ENCODE measurements at places on chromosomes 12 and 14. TPM values are rescaled to one million over a fixed set of nuclear protein-coding genes. Genes with fewer than 3 reads are reported as not detected.

- no peaks in the 10 kb centered on the region for H3K4me1 ChIP-seq
- no peak overlapping the region for H3K27ac ChIP-seq
- no peaks in the 10 kb centered on the region for H3K36me3 ChIP-seq
- H3K27me3 ChIP-seq, result no peaks in the 10 kb centered on the region
- H3K4me3 ChIP-seq, result no peak overlapping the region
- DNase-seq, result no peak
Observed at GRCh38 chr12:53567961-53568808, 58.0 kb downstream of the ATF7 start.

DNA sequence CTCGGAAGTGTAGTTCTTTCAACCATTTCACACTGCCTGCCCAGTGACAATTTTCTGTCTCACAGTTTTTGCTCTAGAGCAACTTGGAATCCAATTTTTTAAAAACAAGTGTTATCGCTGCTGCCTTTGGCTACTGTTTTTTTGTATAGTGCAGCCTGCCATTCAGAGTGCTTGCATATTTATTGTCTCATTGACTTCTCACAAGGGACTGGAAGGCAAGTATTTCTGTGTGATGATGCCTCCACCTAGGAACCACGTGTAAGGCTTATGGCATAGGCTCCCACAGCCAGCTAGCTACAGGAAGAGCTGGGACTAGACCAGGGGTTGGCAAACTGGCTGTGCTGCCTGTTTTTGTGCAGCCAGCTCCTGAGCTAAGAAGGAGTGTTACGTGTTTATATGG, 903 bp downstream of the PARPBP start:
- H3K27me3 ChIP-seq, result no peaks in the 10 kb centered on the region
- H3K4me1 ChIP-seq, result peaks cover 8% of the 10 kb centered on the region
- peak; percentile 22 for DNase-seq
- H3K4me3 ChIP-seq, result peak overlapping the region; percentile 90
- H3K27ac ChIP-seq, result no peak overlapping the region

The ALX1 gene
- total RNA-seq, result not detected

The CD163 gene
- total RNA-seq, result 25.3 TPM

The LHX5 gene
- not detected for total RNA-seq
